Stimulated activated CD4-positive, alpha-beta T cell treated with anti-CD3 and anti-CD28 coated beads, Interleukin-4, amount 100 ng/mL, for 1 hour (primary cell): ENCODE measurements at places on chromosomes 1 and 21.
A peak's percentile ranks its signal among the peaks of the same experiment; 100 is the strongest.

DNA sequence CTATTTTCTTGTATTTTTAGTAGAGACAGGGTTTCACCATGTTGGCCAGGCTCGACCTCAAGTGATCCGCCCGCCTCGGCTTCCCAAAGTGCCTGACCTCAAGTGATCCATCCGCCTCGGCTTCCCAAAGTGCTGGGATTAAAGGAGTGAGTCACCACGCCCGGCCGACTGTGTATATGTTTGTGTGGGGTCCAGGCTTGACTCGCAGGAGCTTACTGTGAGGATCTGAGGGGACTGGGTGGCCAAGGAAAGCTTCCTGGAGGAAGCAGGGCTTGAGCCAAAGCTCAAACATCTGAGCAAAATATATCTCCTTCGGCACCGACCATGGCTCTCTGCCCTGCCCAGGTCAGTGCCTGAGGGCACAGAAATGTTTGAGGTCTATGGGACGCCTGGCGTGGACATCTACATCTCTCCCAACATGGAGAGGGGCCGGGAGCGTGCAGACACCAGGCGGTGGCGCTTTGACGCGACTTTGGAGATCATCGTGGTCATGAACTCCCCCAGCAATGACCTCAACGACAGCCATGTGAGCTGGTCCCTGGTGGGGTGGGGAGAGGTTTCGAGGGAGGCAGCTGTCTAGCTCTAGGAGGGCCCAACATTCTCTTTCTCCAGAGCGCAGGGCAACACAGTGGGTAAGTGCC, 10.5 kb downstream of the PADI3 start:
- DNase-seq: no peak

- no peak for DNase-seq
Observed at GRCh38 chr1:200473698-200474371, 64.0 kb upstream of the ZNF281 start.

DNA sequence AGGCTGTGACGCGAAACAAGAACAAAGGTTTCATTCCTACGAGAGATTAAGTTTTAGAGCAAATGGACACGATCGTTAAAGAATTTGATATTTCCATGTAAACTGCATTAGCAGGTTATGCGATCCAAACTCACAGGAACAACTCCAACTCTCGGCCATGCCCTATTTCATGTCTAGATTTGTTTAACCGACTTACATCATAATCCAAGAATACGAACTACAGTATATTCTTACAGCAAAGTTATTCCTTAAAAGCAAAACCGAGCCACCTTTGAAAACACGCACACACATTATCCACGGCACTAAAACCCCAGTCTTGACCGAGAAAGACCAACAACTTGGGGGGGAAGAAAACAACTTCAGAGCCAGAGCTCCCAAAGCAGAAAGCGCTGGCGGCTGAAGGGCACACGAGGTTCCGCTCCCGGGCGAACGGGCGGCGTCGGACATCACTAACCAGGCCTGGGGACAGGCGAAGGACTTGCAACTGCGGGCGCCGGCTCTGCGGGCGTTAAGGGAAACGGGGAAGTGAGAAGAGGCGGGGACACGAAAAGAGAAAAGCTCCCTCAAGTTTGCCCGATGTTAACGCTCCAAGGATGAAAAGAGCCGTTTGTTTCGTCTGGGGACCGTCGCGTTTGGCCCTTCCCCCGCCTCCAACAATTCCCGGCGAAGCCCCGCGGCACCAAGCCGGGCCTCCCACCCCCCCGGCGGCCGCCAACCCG, 690 bp downstream of the B3GALNT2 start:
- peak; percentile 27 for DNase-seq

- no peak for DNase-seq
Observed at GRCh38 chr1:172449585-172450523, 6.0 kb upstream of the PIGC start.

GRCh38 chr1:183607322-183607980, 17.2 kb upstream of the NCF2 start:
- DNase-seq: no peak

DNA sequence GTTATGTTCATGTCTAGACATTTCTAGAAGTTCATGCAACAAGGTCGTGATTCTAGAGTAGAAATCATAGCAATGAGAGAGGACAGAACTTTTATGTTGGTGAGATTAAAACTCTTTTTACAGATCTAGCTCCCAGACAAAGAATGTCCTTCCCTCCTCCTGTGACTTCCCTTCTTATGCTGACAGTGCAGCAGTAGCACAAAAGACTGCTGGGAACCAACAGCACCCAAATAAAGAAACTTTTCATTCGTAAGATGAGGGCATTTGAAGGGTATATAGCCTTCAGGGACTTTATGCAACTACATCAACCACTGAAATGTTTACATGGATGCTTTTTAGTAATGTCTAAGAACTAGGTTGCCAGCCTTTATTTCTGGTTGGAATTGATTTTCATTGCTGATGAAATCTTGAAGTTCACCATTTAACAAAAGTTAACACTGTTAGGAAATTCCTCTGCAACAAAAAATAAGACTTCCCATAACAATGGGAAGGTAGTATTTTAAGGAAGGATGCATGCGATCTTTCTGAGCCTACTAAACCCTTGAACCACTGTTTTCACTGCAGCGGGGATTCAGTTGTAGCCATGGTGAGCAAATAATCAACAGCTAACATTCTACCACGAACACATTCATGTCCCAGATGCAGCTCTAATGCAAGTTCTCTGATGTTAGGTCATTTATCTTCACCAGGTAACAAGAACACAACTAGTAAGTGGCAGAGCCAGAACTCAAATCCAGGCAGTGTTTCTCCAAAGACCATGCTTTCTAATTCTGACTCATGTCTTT, 672.8 kb downstream of the PTPRC start:
- DNase-seq: no peak

GRCh38 chr1:39214998-39215873, 10.7 kb downstream of the MACF1 start:
- no peak for DNase-seq

GRCh38 chr1:193974286-193974798, 787.9 kb upstream of the B3GALT2 start:
- DNase-seq: no peak

DNA sequence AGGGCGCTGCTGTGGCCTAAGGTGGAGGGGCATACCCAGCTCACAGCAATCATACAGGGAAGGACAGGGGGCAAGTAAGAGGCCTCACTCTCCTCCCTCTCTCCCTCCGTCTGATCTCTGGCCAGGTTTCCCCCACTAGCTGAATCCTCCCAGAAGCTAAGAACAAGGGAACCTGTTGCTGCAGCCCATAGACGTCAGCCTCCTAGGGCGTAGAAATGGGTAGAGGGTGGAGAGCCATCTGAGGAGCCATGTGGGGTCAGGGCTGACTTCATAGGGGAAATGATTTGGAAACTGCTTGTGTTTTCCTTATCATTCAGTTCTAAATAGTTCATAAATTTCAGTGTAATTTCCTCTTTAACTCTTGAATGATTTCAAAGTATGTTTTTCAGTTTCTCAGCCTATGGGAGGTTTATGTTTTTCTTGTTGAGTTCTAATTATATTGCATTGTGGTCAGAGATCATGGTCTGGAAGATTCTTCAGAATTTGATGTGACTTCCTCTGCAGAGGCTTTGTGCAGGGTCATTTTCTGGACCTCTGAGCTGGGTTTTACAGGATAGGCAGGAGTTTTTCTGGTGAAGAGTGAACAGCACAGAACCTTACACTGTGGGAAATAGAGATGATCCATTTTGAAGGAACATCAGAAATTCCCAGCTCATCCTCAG, 2.3 kb upstream of the MOB3C start:
- DNase-seq: no peak

GRCh38 chr1:6343506-6344405, 49.8 kb downstream of the ACOT7 start:
- peak; percentile 48 for DNase-seq

DNA sequence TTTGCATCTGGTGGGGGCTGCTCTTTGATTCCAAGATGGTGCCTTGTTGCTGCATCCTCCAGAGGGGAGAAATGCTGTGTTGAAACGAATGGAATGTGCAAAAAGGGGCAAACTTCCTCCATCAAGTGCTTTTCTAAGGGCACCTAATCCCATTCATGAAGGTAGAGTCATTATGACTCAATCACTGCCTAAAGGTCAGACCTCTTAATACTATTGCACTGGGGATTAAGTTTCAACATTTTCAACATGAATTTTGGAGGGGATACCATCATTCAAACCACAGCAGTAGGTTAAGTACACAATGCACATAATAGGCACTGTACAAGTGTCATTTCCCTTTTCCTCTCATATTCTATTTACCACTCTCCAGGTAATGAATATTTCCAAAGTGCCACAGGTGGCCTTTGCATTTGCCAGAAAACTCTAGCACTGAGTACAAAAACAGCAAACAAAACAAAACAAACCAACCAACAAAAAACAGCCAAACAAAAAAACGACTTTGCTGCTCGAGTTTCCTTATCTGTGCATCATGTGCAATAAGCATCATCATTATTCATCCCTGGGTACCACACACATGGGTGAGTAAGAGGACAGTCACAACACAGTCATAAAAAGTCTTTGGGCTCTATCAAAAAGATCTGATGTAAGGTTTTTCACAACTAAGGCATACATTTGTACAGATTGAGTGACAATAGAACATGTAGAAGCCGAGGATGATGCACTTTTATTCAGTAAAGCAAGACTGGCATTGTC, 42.5 kb downstream of the IFI44 start:
- no peak for DNase-seq

GRCh38 chr1:67659229-67659628, 25.8 kb upstream of the GADD45A start:
- no peak for DNase-seq

- no peak for DNase-seq
Observed at GRCh38 chr1:173451981-173452380, 25.2 kb upstream of the PRDX6 start.

DNA sequence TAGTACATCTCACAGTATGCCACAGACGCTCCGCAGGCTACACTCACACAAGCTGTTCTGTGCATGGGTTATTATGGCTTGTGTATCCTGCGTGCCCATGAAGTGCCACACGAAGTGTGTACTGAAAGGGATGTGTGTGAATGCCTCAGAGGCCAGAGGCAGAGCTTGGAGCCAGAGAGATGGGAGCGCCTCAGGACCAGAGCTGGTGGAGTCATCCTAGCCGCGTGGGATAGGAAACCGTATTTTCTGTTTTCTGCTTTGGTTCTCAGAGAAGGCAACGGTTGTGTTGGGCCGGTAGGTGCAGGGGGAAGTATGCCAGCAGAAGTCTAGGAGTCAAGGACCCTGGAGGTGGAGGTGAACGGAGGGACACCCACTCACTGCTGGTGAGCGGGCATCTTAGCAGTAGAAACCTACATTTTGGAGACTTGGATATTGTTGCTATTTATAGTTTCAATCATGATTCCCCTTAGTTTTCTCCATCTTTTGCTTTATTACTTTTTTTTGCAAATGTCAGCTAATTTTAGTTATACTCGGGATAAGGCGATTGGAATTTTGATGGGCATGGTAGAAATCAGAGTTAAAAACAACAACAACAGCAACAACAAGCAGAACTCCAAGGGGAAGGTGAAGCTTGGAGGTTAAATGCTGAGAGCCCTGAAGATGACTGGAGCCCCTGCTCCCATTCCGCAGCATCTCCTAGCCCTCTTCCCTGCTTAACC, 188.2 kb downstream of the DYRK1A start:
- no peak for DNase-seq

- DNase-seq: peak; percentile 68
Observed at GRCh38 chr1:10692401-10693021, 103.9 kb downstream of the CASZ1 start.

DNA sequence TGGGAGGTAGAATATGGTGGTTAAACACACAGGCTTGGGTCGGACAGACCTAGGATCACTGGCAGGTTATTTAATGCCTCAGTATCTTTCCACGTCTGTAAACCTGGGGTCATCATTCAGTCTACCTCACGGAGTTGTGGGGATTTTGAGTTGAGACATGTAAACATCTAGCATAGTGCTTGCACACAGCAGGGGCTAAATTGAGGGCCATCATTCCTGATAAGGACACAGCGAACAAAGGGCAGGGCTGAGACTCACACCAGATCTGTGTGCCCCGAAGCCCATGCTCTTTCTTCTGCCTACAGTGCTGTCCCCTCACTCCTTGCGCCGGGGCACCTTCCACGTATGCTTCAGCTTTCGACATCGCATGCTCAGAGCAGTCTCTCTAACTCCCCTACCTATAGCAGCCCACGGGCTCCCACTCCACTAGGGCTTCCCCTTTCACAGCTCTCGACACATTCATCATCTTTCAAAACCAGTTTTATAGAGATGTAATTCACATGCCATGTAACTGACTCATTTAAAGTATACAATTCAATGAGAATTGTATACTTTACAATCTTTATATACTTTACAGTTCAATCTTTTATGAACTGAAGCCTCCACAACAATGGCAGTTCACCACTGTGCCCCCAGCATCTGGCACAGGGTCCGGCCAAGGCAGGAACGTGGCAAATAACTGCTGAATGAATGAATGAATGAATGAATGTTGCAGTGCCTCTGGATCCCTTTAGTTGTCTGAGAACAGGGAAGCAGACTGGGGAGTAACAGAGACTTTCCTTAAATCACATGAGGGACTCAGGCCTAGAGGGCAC, 48.0 kb downstream of the GPR161 start:
- DNase-seq: no peak

GRCh38 chr1:180911640-180912191, 981 bp upstream of the KIAA1614 start:
- no peak for DNase-seq

GRCh38 chr1:37602750-37603694, 7.3 kb upstream of the GNL2 start:
- peak; percentile 11 for DNase-seq

DNA sequence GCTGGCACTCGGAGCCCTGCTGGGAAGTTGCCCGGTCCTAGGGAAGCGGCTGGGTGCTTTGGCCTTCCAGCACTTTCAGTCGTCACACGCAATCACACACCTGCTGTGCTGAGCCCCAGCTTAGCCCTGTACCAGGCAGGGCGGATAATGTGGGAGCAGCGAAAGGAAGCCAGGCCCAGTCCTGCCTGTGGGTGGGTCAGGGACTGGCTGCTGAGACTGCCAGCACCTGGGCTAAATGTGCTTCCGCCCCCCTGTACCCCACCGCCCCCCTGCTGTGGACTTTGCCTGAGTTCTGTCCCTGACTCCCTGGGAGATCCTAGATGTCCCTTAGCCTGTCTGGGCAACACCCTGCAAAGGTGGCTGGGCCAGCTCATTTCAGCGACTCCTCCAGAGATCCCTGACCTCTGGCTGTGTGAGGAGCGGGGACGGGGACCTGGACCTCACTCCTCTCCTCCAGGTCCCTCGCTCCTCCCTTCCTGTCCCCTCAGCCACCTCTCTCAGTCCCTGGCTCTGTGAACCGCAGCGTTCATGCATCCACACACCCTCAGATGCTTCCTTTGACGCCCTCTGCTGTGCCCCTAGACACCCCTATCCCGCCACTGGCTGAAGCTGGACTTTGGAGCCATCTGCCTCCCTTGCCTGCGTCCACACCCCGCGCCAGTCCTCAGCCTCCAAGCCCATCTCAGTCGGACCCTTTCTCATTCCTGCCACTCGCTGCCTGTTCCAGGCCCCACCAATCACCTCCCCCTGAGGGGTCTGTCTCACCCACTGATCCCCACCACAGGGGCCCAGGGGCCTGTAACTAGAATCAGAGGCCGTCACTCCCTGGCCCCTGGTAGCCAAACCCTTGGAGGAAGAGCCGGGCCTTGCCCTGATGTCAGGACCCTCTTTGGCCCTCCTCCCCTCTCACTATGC, 1.4 kb downstream of the MMEL1 start:
- no peak for DNase-seq

- peak; percentile 26 for DNase-seq
Observed at GRCh38 chr1:77282866-77283539, 1.2 kb downstream of the AK5 start.

GRCh38 chr1:27554293-27554692, 49.7 kb downstream of the AHDC1 start:
- no peak for DNase-seq

- DNase-seq: no peak
Observed at GRCh38 chr1:51344602-51345299, 14.4 kb upstream of the TTC39A start.

GRCh38 chr1:57887964-57888491, 464.2 kb upstream of the DAB1 start:
- DNase-seq: no peak
